ENCODE measurements at places on chromosomes 5 and 9.

DNA sequence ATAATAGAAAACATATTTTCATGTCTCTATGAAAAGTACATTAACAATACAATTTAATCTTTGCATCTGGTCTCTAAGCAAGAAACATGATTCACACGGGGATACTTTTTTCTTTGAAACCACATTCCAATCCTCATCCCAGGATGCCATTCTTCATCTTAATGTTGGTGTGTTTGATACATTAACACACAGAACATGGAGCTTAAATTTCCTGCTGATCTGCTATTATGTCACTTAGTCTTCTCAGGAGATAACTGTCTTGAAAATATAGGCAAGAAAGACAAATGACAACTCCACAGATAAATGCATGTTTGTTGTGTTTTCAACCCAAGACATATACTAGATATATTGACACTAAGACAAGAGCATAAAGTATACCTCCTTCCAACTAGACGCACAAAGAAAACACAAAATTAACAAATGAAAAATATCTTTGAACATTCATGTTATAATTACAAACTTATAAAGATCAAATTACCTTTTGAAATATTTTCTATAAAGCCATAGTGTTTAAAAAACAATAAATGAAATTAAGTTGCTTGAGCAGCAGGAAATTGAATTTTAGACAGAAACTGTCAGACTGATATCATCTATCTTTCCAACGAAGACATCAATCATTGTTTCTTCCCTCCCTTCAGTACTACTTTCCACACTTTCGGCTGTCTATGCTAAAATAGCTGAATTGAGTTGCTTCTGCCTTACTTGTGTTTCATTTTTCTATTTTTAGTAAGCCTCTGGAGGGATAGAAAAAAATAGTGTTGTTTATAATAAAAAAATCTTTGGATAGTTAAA, 1676.7 kb upstream of the CDH9 start:
- no peak for DNase-seq

DNA sequence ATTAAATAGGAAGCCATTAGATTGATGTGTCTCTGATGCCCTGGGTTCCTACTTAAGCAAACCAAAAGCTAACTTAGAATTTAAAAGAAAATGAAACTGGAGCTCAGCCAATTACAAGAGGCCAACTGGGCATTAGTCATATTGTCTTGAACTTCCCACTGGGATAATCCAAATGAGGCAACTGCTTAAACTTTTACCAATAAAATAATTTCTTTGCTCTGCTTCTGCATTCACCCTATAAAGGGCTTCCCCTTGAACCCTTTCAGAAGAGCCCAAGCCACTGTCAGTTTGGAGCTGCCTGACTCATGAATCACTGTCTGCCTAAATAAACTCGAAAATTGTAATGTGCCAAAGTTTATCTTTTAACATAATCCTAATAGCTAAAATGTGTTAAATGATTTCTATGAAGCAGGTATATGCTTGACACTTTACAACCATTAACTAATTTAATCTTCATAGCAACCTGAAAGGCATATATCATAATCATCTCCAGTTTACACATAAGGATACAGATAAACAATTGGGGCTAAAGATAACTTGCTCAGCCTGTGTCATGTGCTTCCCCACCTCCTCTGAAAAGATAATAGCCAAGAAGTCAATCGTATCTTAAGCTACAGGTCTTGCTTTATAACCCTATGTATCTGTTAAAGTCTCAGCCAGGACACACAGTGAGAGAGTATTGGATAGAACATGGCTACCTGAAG, 11.5 kb downstream of the GPR150 start:
- DNase-seq = no peak

DNA sequence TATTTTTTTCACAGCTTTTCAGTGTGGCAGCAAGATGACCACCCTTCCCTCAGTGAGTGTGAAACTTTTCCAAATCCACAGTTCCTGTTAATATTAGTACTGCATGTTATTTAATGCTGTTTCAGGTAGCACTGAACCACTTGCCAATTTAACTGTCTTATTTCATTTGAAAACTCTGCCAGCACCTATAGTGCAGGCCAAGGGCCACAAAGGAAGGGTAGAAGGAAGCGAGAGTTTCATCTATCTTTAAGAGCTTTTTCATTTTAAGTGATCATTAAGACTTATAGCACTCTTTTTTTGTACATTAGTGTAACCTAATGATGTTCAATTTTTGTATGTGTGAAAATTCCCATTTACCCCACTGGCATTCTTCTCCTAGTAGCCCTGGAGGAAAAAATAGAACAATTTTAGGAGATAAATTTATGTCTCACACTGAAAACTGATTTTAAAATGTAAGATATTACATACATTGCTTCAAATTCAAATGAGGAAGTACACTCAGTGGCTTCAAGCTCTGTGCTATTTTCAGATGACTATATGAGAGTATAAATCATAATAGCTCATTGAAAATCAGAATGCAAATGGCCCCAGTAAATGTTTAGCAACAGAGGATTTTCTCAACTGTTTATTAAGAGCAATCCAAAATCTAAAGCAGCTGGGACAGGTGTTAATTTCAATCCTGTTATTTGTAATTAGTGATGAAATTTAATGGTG, 820.5 kb downstream of the PTPRD start:
- DNase-seq = no peak

DNA sequence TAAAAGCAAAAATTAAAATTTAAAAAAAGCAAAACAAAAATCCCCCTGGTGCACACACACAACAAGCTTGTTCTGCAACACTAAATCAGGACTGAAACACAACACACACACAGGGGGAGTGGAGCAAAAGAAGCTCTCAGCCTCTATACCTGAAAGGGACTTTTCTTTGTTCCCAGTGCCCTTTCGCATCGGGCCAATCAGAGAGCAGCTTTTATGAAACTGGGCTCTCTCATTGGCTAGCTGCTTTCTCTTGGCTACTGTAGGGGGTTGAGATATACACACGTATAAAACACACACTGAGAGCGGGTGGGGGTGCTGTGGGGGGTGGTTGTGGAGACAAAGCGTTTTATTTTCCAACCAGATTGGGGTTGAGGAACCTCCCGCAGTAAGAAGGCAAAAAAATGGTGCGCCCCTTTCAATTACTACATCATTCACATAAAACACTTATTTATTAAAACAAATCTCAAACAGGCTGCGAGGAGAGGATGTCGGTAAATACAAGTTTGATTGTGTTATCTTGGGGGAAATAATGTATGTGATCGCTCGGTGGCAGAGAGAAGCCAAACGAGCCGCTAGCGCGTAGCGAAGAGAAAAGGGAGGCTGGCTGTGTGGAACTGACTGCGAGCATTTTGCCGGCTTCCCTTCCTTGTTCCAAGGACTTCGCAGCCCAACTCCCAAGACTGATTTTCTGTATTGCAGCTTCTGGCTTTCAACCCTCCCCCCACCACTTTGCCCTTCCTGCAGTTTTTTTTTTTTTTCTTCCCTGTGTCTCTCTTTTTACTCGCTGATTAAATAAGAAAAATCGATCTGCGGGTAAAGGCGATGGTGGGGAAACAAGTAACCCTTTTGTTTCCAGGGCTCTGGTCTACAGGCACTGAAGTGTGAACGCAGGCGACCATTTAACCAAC, 2.5 kb upstream of the ZNF608 start:
- peak; percentile 24 for DNase-seq

GRCh38 chr5:174741352-174741751, 17.0 kb downstream of the MSX2 start:
- DNase-seq = no peak

DNA sequence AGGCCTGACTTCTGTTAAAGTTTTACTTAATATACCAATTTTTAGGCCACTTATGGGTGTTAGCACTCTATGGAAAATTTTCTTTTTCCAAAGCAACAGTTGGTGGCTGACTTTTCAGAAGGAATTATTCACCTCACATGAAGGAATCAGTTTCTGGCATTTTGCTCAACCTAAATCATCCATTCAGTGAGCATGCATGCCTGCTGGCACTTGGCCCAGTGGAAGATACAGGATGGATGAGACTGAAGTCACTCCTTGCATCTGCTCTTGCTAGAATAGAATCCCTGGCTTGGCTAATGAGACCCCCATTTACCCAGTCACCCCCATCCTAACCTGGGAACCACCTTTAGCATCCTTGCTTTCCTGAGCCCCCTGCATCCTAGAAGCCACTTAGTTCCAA, 131.7 kb downstream of the WDR41 start:
- DNase-seq = no peak

DNA sequence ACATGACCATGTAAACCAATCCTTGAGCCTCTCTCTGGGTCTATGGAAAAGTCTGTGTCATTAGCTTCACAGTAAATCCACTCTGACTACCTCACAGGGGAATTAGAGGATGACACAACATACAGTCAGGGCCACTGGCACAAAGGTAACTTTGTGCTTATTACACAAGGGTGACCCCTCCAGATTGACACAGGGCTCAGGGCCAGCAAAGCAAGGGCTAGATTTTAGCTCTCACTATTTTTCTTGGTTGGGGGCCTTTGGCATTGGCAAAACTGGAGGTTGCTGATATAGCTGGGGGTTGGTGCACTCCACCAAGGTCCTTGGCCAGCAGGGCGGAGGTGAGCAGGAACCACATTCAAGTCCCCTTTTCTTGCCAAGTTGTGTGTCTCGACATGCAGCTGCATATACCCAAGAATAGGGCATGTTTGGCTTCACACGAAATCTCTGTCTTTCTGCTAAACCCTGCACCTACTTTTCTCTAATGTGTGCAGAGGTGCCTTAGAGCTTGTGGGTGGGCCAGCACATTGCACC, 15.2 kb upstream of the OSMR start:
- DNase-seq = no peak

- DNase-seq = no peak
Observed at GRCh38 chr5:110663525-110663924, 62.9 kb downstream of the TMEM232 start.

DNA sequence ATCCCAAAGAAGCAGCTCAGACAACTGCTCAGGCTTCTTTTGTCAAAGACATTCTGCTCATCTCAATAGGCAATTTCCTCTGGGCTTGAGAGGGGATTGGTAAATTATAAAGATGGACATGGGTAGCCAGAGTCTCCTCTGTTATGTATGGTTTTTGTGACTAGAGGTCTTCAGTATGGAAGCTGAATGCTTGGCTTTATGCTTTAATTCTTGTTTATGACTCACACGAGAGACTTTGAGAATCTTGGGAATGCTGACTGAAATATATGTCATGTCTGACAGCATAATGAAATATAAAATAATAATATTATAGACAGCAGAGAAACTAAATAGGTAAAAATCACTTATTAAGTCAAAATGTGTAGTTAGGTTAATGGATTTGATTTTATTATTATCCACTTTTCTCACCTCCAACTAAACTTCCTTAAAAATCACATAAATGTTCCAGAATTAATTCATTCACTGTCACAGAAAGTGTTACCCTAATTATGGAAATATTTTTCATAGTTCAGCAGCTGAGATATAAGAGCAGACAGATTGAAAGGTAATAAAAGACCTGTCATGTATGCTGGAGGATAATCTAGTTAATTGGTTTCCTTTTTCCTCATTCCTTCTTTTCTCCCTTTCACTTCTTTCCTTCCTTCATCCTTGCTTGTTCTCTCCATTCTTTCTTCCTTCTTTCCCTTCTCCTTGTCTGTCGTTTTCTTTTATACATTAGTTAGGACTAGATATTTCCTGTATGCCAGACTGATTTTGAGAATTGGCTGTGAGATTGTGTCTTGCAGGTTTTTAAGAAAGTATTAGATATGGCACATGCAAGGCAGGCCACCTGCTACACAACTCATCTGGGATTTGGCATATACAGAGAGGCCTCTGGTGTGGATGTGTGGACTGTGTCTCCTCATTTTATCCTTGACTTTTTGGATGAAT, 1866.1 kb upstream of the NUDT12 start:
- no peak for DNase-seq

DNA sequence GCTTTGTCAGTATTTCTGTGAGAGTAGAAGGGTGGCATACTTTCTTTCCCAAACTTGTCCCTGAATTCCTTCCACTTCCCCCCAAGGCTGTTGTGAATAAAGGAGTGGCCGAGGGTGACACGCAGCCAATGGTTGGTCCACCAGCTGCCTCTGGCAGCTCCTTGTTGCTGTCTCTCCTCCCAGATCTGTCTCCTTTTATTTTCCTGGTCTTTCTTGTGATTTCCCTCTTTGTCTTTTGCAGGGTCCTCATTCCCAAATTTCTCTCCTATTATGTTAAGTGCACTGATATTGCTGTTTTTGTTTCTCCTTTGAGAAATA, 137.5 kb upstream of the HMHB1 start:
- no peak for DNase-seq

GRCh38 chr9:112170235-112170634, 4.9 kb downstream of the SUSD1 start:
- DNase-seq = no peak

- no peak for DNase-seq
Observed at GRCh38 chr5:132840313-132840712, 9.9 kb upstream of the SHROOM1 start.

- DNase-seq = peak; percentile 17
Observed at GRCh38 chr9:22131817-22132216, 122.7 kb upstream of the CDKN2B start.

DNA sequence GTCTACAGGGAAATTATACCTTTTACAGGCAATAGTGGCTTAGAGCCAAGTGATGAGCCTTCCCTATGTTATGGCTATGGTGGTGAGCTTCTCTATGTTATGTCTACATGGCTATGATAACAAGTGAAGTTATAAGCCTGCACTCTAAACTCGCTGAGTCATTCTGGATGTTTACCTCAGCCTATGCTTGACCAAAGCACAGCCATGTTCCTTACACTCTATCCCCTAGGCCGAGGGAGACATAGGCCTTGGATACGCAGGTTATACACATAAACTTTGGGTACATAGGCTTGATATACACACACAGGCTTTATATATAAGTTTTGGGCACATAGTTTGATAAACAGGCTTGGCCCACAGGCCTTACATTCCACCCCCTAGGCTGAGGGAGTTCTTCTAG, 13.8 kb downstream of the DMAC1 start:
- DNase-seq = no peak

DNA sequence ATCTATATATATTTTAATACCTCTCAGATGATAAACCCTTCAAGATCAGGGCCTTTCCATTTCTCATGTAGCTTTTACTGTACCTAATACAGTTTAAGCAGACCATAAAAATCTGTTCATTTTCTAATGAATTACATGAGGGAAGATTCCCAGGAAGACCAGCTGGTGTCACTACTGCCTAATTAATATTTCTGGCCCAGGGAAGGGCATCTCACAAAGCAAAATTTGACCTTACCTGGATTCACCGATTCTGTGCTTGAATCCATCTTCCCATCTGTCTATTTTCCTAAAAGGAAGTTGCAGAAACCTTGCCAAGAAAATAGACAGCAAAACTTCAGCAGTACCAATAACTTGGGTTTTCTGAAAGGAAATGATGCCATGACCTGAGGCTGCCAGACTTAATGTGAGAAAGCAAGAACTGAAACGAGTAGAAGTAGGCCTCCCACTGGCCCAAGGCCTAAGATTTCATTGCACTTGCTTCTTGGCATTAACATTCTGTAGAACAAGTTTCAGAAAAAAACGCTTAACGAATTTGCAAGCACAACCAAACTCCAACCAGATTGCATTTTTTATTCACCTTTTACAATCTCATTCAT, 83.0 kb upstream of the GLIS3 start:
- no peak for DNase-seq

- no peak for DNase-seq
Observed at GRCh38 chr5:94906750-94907149, 288.3 kb downstream of the SLF1 start.

GRCh38 chr9:71349218-71349617, 227.8 kb upstream of the TRPM3 start:
- DNase-seq = no peak

- no peak for DNase-seq
Observed at GRCh38 chr5:115723220-115723619, 93.2 kb downstream of the CDO1 start.
